ENCODE measurements at places on chromosomes 5 and 9. TPM values are rescaled to one million over a fixed set of nuclear protein-coding genes. Genes with fewer than 3 reads are reported as not detected.

The BTNL9 gene
- polyA plus RNA-seq = 45.2 TPM

The PCDHGA2 gene
- polyA plus RNA-seq = 0.46 TPM

The PLEKHG4B gene
- polyA plus RNA-seq = 0.64 TPM

The PCDHGA11 gene
- polyA plus RNA-seq = 0.68 TPM

- DNase-seq = no peak
Measured at GRCh38 chr5:150107909-150108447, 21.6 kb upstream of the CSF1R start.

DNA sequence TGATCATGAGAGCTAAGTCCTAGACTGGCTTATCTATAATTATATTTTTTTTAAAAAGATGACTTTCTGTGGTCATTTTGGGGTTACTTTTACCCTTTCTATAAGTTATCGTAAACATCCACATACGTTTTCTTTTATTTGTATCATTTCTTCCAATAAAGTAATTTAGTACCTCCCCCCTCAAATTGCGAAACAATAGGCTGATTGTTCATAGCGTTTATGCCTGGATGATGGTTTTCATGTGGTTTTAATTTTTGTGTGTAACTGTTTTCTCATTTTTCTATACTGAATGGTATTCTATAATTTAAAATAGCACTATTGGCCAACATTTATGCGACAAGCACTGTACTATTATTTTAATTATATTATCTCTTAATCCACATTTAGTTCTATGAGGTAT lies 44.5 kb downstream of the SMC5 start:
- no peak for DNase-seq

DNA sequence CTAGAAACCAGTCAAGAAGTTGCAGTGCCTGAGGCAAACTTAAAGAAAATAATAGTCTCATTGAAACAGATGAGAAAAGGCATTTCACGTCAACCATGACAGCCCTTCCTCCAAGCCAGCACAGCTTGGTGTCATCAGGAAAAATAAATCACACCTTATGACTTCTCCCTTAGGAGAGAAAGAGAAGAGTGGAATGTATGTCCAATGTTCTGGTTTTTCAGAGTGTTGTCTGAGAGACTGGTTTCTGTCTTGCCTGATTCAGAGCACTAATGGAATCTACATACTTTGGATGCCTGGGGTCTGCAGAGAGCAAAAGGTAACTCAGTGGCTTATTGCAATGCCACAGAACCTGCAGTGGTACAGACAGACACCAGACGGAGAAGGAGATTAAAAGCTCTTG lies 105.5 kb upstream of the PDE4D start:
- DNase-seq = no peak

DNA sequence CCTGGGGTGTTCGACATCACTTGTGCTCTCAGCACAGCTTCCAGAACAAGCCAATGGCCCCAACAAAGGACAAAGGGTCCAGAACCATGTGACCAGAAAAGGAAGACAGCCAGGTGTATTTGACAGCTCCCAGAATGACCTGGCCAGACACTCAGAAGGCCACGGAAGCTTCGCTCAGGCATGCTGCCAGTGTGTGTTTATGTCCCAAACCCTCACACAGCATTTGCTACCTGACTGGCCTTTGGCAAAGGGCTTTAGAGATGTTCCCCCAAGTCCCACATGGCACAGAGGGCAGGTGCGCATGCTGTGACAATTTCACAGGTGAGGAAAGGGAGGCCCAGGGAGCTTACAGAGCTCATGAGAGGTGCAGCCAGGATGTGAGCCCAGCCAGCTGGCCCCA lies 39.5 kb downstream of the MED10 start:
- DNase-seq = no peak

- DNase-seq = no peak
Measured at GRCh38 chr9:3012245-3012644, 168.3 kb upstream of the PUM3 start.

- no peak for DNase-seq
Measured at GRCh38 chr5:61472172-61472958, 140.3 kb downstream of the ZSWIM6 start.

Data from thymus (tissue), 14 donors.